ENCODE measurements at places on chromosomes 4 and X.

GRCh38 chr4:76188557-76188956, 25.1 kb downstream of the SCARB2 start:
- DNase-seq, result no peak

GRCh38 chr4:13276357-13276756, 207.8 kb downstream of the RAB28 start:
- no peak for DNase-seq

GRCh38 chrX:38750551-38750950, 50.7 kb upstream of the MID1IP1 start:
- no peak for DNase-seq

GRCh38 chr4:145066063-145066501, 31.9 kb downstream of the ANAPC10 start:
- peak; percentile 11 for DNase-seq

DNA sequence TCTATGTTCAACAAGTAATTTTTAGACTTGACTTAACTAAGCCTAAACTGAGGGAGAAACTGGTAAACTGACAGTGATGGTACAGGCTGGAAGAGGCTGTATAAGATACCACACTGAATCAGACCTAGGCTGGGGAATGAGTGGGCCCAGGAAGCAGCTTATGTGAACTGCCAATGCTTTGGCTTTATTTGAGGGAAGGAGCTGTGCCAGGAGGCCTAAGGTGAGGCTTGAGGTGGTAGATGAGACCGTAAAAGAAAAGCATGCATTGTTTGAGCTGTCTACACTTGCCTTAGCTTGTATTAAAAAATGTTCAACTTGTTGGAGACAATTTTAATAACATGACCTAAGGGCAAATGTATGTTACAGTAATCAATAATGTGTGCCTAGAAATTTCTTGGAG, 96.2 kb downstream of the RS1 start:
- DNase-seq, result no peak

DNA sequence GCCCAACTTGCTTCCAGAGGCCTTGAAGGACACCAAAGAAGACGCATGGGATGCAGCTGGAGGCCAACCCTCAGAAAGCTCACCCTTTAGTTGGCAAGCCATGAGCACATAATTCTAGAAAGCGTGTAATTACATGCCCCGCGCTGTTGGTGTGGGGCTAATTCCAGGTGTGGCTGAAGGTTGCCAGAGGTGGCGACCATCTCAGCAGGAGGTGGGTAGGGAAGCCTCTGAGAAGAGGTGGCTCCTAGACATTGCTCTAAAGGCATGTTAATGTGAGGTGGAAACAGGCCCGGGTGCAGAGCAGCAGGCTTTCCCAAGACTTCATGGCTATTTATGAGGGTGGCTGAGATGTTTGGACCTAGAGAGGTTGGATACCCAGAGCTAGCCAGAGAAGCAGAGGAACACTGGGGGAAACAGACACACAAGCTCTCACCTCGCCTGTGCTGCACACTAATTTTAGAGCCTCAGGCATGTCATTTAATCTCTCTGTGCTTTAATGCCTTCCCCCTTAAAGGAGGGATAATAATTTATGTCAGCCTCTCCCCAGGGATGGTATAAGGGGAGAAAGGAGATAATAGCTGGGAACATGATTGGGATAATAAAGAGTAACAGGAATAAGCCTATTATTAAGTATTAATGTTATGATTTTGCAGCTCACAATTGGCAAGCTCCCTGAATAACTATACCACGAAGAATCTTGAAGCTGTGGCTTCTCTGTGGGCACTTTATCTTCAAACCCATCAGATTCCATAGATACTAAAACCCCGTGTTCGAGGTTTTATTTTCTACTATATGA, 60.0 kb upstream of the HELT start:
- DNase-seq, result no peak

DNA sequence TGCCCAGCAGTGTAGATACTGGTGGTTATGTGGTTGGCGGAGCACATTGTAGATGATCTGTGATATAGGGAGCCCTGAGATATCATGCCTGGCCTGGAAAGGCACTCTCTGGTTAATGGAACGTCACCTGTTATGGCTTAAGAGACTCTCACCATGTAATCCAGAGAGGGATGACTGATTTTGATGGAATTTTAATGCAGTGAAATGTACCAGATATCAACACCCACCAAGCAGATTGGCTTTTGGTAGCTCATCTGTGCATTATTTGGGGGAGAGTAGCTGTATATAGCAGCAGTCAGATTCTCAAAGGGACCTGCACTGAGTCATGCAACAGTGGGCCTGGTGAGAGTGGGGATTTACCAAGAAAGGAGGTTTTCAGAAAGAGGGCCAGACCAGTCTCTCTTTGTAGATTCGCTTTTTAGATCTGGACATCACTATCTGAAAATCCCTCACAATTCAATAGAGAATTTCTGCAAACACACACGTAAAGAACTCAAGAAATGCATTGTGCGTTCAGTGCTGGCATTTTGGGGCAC, 17.3 kb downstream of the TSC22D3 start:
- no peak for DNase-seq

DNA sequence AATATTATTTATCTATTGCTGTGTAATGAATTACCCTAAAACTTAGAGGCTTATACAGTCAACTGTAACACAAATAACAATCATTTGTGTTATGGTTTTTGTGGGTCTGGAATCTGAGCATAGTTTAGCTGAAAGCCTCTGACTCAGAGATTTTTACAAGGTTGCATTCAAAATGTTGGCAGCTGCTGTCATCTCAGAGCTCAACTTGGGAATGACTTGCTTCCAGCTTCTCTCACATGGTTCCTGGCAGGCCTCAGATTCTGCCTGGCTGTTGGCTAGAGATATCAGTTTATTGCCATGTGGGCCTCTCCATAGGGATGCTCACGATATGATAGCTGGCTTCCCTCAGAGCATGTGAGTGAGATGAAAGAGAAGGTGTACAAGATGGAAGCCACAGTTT, 70.2 kb upstream of the BRWD3 start:
- no peak for DNase-seq

DNA sequence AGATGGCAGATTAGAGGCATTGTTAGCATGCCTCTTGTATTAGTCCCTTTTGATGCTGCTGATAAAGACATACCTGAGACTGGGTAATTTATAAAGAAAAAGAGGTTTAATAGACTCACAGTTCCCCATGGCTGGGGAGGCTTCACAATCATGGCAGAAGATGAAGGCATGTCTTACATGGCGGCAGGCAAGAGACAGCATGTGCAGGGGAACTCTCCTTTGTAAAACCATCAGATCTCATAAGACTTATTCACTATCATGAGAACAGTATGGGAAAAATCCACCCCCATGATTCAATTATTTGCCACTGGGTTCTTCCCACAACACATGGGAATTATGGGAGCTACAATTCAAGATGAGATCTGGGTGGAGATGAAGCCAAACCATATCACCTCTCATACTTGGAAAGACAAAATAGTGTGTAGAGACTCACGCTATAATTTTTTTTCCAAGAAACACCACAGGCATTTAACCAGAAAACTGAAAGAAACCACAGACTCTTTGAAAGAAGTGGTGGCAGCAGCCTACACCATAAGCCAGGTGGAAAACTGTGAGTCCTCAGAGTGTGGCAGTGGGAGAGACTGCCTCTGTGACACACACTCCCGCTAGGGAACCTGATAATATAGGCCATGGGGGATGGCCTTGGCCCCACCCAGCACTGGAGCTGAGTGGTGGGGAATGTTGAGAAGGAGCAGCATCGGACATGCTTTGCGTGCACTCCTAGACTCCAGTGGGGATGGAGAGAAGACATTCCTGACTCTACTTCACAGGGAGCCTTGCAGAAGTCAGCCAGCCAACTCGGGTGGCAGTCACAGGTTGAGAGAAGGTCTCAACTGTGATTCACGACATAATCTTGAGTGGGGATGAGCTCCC, 51.5 kb downstream of the SLC2A9 start:
- DNase-seq, result peak; percentile 15

- DNase-seq, result peak; percentile 75
Observed at GRCh38 chrX:22135994-22136684, 104.0 kb downstream of the PHEX start.

DNA sequence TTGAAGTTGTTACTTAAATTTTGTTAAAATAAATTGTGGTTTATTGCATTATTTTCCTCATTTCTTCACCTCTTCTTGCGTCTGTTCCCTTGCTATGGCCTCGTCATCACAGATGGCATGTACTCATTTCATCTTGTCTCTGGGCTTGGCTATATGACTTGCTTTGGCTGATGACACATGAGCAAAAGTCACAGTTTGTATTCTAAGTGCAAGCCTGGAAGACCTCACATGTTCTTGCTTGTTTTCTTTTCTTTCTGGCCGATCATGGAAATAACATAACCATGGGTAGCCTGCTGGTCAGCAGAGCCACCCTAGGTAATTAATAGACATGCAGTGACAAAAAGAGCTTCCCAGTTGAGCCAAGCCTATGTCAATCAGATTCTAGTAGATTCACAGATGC, 527.9 kb downstream of the SPRY1 start:
- DNase-seq, result no peak

GRCh38 chr4:102867278-102868152, 1.3 kb upstream of the CISD2 start:
- peak; percentile 67 for DNase-seq

- no peak for DNase-seq
Observed at GRCh38 chr4:186025408-186025690, 43.6 kb upstream of the TLR3 start.

DNA sequence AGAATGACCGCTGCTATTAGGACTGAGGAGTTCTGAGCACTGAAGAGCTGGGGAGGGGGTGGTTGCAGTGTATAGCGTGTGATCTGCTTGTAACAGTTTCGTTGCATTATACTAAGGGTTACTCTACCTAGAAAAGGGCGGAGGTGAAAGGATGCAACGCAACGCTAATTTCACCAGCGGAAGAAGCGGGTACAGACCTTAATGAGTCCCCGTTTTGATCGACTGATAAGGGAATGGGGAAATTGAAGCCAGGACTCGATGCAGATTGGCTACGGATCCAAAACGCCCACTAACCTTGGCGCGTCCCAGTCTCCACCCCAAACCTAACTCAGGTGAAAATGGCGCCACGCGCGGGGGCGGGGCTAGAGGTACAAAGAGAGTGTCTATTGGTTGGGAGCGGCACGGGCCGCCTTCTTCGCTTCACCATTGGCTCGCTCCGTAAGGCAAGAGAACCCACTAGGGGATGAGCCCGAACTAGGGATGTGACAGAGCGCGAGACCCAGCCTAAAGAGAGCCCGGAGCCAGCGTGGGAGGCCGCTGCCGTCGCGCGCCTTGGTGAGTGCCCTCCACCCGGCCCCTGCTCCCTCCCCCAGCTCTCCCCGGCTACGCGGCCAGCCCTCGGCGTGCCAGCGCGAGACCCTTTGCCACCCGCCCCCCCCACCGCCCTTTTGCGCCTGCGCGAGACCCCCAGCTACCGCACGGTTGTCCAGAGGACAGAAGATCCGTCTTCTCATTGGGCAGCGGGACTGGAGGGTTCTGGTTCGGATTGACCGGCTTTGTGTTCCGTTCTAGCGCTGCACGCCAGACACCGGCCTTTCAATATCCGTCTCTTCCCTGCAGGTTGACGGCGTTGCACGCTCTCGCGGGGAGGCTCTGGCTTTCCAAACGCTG, at the start of gene EBP:
Gene EBP (plus strand): TSS at position 456 of the 891 bp plus-strand sequence. CDS start 1,964 bp downstream, outside the sequence.
- DNase-seq, result peak; percentile 99

DNA sequence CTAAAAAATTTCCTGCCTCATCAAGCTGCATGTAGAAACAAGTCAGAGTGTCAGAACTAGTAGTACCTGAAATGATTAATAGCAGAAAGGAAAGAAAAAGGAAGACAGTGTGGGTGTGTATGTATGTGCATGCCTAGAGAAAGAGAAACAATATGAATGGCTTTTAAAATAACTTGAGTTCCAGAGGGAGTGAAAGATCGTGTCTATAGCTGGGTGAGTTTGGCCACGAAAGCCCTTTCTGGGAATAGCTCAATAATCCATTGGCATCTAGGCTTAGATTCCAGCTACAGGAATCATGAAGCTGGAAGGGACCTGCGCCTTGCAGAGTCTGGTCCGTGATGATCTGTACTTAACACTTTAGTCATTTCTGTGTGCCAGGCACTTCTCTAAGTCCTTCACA, 195.6 kb downstream of the RAPGEF2 start:
- DNase-seq, result no peak

DNA sequence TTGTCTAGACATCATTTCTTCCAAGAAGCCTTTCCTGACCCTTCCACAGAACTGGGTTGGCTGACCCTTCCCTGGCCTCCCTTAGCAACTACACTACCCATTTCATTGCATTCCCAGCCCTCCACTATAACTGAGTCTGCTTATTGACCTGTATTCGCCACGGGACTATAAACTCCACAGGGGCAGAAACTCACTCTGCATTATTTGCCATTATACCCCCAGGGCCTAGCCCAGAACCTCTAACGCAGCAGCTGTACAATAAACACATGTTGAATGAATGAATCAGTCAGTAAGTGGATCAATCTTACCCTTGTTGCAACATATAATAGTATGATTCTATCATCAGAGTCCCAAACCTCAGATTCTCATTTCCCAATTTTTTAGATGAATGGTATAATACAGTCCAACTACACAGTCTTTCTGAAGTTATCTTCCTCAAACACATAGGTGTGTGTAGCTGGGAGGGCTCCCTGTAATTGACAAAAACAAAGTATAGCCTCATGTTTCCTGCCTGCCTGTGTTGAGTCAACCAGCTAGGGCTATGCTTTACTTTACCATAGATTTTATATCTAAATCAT, 209.3 kb downstream of the CHIC2 start:
- DNase-seq, result no peak

DNA sequence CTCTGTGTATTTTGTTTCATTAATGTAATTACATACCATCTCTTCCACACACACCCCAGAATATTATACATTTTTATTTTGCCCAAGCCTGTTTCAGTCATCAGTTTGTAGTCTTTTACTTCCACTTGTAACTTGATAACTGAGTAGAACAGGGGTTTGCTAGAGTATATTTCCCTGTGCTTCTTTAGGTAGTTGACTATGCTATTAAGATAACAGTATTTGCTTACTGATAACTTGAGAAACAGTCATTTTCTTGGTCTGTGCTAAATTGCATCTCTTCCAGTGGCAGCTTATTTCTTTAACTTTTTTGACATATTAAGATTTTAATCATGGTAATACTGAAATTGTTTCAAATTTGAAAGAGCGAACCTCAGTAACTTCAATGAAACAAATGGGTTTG, 7.0 kb upstream of the XK start:
- no peak for DNase-seq

- DNase-seq, result no peak
Observed at GRCh38 chrX:40976981-40977380, 108.3 kb upstream of the USP9X start.

- DNase-seq, result no peak
Observed at GRCh38 chr4:100504086-100504874, 13.5 kb downstream of the EMCN start.

DNA sequence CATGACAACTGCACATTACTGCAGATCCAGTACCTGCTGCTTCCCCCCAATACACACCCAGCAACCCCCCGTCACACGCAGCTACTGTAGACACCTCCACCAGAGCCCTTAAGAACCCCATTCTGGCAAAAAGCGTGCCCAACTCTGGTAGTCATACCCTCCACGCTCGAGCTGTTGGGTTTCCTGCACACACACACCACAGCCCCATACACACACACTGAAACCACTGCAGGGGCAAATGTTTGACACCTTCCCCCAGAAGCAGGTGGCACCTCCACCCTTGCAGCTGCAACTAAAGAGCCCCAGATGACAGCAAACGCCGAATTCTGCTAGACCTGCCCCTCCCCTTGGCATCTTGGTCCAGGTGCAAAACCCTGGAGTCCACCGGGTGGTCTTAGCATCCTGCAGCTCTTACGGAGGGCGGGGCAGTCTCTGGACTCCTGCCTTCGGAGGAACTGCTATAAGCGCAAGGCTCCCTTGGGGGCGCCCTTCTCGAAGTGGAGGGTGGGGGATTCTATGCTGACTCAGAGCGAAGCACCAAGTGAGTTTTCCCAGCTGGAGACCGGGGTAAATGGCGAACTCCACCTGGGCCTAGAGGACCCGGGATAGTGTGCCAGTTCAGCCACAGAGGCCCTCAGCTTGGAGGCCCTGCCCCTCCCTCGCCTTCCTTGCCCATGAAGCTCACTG, 1.5 kb downstream of the FRMPD3 start:
- DNase-seq, result peak; percentile 56
